ENCODE measurements at places on chromosomes 1 and 21.

DNA sequence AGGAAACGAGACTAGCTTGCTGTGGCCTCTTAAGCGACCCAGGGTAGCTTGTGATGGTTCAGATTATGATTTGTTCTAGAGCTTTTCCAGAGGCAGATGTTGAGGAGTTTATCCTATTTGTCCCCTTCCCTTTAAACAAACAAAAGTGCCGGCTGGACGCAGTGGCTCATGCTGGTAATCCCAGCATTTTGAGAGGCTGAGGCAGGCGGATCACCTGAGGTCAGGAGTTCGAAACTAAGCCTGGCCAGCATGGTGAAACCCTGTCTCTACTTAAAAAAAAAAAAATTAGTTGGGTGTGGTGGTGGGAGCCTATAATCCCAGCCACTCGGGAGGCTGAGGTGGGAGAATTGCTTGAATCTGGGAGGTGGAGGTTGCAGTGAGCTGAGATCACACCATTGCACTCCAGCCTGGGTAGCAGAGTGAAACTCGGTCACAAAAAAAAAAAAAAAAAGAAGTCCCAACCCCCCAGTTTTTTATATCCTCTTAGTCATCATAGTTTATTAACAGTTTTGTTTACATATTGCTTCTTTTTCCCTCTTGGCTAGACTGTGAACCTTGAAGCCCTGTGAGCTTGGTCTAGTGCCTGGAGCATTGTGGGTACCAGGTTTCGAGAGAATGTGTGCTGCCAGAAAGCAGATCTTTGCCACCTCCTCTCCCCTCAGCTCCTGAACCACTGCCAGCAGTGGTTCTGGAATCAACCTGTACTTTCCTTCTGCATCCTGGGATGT is 29.8 kb downstream of the MAPKAPK2 start:
- no peak for DNase-seq

GRCh38 chr1:109351457-109351856 is 44.6 kb upstream of the MYBPHL start:
- no peak for DNase-seq

DNA sequence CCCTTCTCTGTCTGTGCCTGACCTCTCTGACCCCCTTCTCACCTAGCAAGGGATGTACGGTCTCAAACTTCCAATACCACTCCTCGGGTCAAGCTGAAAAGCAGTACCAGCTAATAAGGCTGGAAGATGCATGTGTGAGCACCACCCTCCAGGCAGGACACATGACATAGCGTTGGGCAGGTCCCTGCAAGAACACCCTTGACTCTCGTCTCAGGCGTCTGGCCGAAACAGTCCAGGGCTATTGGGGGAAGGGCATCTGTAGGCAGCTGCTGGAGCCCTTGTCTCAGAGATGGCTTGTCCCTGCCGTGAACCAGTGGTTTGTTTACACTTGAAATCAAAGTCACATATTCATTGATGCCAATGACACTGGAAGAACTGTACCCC is 56.5 kb downstream of the CD46 start:
- no peak for DNase-seq

- DNase-seq: no peak
Measured at GRCh38 chr1:54493608-54494007, 54.4 kb upstream of the ACOT11 start.

GRCh38 chr21:45869121-45870007 is 112.2 kb upstream of the COL6A1 start:
- no peak for DNase-seq

- no peak for DNase-seq
Measured at GRCh38 chr21:35136586-35137219, 87.6 kb upstream of the RUNX1 start.

DNA sequence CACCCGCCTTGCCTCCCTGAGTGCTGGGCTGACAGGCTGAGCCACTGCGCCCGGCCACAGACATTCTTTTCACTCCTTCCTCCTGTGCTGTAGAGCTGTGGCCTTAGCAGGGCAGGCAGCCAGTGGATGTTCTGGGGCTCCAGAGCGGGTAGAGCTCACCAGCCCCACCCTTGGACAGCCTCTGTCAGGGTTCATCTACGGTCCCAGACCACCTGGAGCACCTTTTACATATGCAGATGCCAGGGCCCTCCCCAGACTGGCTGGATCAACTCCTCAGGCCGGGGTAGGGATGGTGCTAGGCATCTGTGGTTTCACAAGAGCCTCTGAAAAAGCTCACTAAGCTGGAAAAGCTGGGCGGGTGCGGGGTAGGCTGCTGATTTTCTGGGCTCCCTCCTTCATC is 4.6 kb downstream of the ATP13A2 start:
- no peak for DNase-seq

DNA sequence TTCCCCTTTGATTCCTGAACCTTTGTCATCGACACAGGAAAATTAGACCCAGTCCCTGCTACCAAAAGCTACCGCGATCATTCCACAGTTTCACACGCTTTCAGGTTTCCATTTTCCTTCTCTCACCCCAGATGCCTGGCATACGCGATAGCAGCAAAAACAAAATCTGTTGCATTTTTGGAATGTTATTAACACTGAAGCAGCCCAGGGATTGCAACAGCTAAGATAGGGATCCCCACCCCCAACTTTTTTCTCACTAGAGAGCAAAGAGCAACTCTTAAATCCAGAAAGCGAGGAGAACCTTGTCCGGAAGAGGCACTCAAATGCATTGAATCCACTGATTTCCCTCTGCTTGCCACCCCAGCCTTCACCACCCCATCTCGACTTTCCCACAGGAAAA is 8.9 kb downstream of the OVAAL start:
- DNase-seq: no peak

- no peak for DNase-seq
Measured at GRCh38 chr1:230281556-230281955, 144.6 kb downstream of the PGBD5 start.

DNA sequence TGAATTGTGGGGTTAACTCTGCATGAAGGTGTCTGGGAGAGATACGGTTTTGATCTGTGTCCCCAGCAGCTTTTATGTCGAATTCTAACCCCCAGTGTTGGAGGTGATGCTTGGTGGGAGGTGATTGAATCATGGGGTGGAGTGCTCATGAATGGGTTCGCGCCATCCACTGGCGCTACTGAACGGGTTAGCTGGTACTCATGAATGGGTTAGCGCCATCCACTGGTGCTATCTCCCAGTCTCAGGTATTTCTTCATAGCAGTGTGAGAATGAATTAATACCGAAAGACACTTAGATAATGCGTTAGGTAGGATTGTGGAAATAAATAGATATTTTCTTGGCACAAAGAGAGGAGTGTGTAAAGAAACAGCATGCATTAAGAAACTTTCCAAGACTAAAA is 32.9 kb upstream of the CLDN8 start:
- no peak for DNase-seq

DNA sequence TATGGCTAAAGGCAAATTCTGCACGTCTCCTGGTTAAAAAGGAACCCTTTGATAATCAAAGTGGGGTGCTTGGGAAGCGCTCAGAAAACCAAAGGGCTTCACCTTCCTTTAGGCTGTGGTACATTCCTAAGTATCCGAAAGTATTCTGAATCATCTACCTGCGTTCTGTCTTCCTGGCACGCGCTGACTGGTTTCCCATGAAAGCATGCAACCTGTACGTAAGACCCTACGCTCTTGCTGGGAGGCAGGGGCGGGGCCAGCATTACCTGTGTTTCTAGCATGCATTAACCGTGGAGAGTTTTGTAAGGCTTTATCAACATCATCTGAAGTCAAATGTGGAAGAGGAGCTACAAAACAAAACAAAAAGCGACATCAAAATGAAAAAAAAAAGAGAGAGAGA is 96.0 kb downstream of the ERG start:
- DNase-seq: no peak

- no peak for DNase-seq
Measured at GRCh38 chr1:26537951-26538352, 8.4 kb downstream of the RPS6KA1 start.

- DNase-seq: no peak
Measured at GRCh38 chr1:112524986-112525385, 16.2 kb downstream of the WNT2B start.

- DNase-seq: no peak
Measured at GRCh38 chr1:24506691-24507381, 4.2 kb downstream of the RCAN3 start.

GRCh38 chr1:184881941-184882913 is 92.1 kb downstream of the NIBAN1 start:
- DNase-seq: no peak

DNA sequence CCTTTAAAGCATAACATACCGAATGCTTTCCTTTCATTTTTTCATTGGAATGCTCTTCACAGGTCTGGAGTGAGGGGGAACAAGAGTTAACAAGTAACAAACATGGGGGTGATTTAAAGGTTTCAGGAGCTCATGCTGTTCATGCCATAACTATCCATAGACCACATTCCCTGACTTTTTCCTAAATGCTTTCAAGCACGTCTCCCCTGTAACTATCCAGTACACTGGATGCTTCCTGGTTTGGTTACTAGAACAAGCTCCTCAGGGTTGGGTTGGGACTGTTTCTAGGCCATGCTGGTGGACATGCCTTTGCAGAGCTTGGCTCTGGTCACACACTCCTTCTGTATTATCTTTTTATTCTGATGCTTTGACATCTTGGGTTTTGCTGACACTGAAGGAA is 38.6 kb downstream of the KCNK1 start:
- no peak for DNase-seq

GRCh38 chr1:205626216-205626615 is 5.6 kb downstream of the ELK4 start:
- no peak for DNase-seq

DNA sequence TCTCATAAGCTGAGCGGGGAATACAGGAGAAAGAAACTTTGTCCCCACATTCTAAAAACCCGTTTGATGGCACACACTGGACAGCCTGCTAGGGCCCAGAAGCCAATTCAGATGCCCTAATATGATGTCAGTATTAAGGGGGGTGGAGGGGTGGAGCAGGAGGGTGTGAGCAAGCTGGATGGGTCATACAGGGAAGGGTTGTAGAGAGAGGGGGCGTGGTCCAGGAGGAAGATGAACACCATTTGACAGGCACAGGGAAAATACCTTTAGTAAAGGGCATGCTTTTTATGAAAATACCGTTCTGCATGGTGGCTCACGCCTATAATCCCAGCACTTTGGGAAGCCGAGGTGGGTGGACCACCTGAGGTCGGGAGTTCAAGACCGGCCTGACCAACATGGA is 6.0 kb downstream of the TARS2 start:
- no peak for DNase-seq

GRCh38 chr1:119327094-119327449 is 41.5 kb upstream of the HAO2 start:
- no peak for DNase-seq

GRCh38 chr1:210302501-210302900 is 26.2 kb upstream of the HHAT start:
- DNase-seq: no peak

DNA sequence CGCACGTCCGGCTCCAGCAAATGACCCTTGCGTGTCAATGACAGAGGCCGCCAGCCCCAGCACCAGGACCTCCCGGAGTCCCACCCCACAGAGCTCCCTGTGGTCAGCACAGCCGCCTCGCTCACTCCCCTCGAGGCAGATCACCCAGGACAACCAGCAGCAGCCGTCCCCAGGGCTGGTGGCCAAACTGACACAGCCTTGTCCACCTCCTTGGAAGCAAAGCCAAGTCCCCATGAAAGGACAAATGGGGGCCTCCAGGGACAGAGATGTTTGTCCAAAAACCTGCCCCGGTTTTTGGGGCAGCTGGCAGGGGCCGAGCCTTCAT is 2.1 kb downstream of the KRTAP10-10 start:
- no peak for DNase-seq

- DNase-seq: no peak
Measured at GRCh38 chr1:76835203-76835602, 32.1 kb upstream of the ST6GALNAC5 start.

DNA sequence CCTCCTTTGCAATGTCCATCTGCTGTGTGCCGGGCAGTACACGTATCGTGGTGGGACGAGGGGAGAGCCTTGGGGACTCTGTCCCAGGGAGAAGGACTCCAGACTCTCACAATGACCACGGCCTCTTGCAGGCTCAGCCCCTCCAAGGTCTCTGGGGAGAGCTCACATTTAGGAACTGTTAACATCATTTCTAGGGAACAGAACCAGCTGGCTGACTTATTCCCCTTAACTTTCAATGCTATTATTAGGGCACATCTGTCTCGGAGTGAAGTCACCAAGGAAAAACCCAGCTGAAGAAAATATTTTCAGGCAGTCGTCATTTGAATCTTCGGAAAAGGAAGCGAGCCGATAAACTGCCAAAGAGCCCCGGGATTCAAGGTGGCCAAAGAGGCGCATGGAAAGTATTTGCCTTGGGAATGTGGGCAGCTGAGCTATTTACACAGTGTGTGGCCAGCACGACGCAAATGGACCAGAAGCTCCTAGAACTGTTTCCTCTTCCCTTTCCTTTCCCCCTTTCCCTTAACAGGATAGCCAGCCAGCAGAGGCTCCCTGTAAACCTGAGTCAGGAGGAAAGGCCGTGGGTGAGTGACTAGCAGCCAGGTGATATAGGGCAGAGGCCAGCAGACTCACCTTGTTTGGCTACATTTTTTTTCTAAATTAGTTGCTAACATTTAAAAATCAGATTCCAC is 74.5 kb downstream of the ITPKB start:
- no peak for DNase-seq

GRCh38 chr1:40703316-40703715 is 11.8 kb downstream of the NFYC start:
- no peak for DNase-seq

- no peak for DNase-seq
Measured at GRCh38 chr1:58994664-58995063, 210.8 kb upstream of the JUN start.

DNA sequence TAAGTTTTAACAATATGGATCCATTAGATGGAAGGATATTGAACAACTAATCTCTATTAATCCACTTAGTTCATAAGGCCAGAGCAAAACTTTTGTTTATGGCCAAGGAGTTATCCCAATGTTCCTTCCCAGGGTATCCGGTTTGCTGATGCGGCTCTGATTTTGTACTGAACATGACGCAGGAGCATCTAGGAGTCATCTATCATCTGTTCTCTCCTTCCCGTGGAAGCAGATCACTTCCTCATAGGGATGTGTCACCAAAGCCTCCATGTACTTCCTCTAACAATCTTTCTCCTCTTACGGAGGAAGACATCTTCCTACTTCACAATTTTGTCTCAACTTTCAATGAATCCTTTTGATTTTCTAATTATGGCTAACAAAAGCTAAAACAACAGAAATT is 206.6 kb downstream of the APP start:
- DNase-seq: no peak

DNA sequence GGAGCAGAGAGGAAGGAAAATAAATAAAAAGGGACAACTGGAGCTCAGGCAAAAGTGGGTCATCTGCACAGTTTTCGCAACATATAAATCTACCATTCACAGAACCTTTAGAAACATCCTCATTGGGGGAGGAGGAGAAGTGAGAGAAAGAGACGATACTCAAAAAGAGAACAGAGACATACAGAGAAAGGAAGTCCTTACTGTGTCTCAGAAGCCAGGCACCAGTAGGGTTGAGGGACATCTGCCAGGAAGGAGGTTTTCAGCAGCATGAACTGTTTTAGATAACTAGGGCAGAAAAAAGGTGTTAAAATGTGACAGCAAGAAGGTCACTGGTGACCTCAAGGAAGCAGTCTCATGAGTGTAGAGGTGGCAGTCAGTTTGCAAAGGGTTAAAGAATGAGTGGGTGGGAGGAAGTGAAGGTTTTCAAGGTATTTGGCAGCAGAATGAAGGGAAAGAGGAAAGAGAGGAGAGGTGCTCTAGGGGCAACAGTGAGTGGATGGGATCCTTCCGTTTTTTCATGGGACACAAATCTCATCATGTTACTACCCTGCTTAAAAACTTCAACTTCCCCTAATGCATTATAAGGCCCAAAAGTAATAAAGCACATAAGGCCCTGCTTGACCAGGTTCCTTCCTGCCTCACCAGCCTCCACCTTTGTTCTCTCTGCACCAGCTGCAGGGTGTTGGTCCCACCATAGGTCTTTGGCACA is 9.5 kb downstream of the JAK1 start:
- DNase-seq: no peak

GRCh38 chr1:29396438-29397255 is 160.3 kb downstream of the PTPRU start:
- DNase-seq: no peak

All from cortex of kidney (tissue), 1 donor.